ENCODE measurements at places on chromosomes 4 and X.

DNA sequence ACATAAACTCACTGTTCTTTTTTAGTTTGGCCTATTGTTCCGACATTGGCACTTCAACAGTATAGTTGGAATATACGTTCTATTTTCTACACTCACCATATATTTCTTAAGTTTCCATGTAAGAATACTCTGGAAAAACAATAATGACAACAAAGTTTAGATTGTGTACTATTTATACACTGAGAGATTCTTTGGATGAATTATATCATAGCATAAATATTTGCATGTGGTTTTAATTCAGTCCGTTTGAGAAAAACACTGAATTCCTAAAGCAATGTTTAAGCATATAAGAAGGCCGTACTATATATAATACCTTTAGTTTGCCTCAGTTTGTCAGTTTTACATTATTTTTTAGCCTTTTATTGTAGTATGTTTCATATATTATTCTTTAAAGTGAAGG lies 82.4 kb downstream of the RAP1GDS1 start:
- no peak for DNase-seq

DNA sequence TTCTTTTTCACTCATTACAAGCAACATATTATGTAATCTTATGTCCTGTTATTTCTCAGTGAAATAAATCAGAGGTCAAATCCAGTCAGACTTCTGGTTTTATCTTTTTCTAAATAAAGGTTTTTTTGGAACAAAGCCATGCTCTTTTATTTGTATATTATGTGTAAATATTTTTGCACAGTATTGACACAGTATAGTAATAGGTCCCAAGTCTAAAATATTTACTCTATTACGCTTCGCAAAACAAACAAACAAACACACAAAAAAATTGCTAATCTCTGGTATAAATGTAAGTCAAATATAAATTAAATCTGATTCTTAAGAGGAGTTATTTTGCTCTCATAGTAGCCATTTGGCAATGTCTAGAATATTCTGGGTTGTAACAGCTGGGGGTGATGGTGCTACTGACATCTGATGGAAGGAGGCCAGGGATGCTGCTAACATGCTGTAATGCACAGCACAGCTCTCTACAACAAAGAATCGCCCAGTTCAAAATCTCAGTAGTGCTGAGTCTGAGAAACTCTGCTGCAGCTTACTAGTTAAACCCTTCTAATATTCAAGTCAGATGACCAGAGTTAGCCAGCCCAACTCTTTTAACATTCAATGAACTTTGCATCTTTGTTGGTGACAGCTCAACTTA lies 602.1 kb downstream of the RAB28 start:
- DNase-seq, result no peak

GRCh38 chr4:107855723-107856122 lies 31.0 kb downstream of the SGMS2 start:
- no peak for DNase-seq

- DNase-seq, result no peak
Observed at GRCh38 chr4:142434519-142435224, 411.4 kb downstream of the INPP4B start.

GRCh38 chr4:3386526-3386925 lies 55.2 kb upstream of the HGFAC start:
- DNase-seq, result no peak

All from amniotic stem cell (primary cell).